SW 1271 (cell line): ENCODE measurements at places on chromosomes 5 and 9.

DNA sequence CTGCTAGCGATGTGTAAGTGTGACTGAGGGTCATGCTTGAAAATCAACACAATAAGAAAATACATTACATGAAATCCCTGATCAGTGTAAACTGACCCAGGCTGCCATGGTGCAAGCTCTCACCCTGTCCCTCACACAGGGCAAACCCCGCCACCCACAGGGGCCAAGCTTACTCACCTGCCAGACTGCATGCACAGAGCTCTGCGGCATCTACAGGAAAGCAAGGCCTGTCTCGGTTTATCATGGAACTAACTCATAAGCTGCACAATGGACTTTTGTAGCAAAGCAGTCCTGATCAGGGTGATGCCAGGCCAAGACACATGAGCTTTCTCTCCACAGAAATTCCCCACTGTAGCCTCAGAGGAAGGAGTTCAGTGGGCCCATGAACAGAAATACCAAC lies 9.7 kb downstream of the IPPK start:
- no peak for DNase-seq

- no peak for DNase-seq
Observed at GRCh38 chr9:74479711-74480110, 17.4 kb upstream of the RORB start.

GRCh38 chr9:109159583-109159982 lies 7.5 kb downstream of the FRRS1L start:
- no peak for DNase-seq

- DNase-seq, result no peak
Observed at GRCh38 chr9:114370968-114371320, 16.8 kb downstream of the AKNA start.

DNA sequence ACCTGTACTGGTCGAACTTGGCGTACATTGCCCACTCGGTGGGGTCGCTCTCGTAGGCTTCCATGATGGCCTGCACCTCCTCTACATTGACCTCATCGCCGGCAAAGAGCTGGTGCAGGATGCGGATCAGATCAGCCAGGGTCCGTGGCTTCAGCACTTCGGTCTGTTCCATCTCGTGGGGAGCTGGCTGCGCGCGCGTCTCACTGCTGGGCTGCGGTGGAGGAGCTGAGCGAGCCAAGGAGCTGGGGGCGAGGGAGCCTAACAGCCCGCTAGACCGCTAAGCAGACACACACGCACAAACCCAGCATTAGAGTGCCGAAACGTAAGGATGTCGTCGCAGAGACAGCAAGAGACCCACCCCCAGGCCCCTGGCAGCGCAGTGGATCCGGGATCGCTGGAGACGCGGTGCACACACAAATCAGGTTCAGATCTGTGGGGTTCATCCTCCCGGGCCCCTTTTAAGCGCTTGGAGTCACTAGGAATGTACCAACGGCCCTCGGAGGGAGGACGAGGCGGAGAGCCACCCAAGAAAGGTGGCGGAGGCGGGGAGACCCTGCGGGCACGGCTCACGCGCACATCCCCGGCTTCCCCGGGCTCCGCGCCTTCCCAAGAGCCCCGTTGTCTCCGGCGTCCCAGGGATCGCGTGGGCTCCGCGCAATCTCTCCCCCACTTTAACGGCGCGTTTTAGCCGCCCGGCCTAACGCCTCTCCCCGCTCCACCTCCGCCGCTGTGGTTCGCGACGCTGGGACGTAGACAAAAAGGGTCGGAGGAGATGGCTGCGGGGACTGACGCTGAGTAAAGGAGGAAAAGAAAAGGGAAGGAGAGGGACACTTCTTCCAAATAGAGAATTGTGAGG lies at the start of gene CDO1:
Gene CDO1 (minus strand): TSS at position 434 of the 856 bp plus-strand sequence. CDS start 262 bp downstream, at position 172.
- no peak for DNase-seq
